ENCODE measurements at places on chromosomes 4 and X.

- no peak for DNase-seq
Measured at GRCh38 chr4:57233386-57233785, 123.2 kb upstream of the IGFBP7 start.

DNA sequence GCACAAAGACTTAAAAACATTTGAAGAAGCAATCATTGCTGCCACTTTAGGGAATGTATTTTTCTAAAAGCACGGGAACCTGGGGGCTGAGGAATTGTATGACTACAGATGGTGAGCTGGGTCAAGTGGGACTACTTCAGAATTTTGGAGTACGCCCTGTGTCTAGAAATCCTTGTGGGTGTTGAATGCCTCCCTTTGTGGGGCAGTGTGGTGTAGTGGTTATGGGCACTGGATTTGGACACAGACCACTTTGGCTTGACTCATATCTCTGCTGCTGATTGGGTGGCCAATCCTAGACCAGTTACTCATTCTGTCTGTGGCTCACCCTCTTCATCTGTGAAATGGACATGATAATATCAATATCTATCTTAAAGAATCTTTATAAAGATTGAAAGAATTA lies 155.0 kb upstream of the RPS6KA3 start:
- no peak for DNase-seq

- DNase-seq = no peak
Measured at GRCh38 chr4:145730026-145730425, 50.1 kb downstream of the C4orf51 start.

DNA sequence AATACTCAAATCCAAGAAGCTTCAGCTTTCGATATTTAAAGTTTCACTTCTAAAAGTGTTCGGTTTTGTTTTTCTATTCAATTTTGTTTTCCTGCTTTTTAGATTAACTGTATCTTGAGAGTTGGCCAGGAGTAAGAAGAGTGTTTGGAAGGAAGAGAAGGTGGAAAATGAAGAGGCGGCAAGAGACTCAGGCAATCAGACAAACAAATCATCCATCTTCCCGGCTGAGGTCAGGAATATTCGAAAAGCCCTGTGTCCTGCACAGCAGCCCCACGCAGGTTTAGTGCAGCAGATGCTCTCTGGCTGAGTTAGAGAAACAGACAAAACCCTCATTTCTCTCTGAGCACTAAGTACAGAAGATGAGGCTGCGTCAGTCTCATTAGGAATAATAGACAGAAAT lies 330.3 kb upstream of the NOCT start:
- no peak for DNase-seq

DNA sequence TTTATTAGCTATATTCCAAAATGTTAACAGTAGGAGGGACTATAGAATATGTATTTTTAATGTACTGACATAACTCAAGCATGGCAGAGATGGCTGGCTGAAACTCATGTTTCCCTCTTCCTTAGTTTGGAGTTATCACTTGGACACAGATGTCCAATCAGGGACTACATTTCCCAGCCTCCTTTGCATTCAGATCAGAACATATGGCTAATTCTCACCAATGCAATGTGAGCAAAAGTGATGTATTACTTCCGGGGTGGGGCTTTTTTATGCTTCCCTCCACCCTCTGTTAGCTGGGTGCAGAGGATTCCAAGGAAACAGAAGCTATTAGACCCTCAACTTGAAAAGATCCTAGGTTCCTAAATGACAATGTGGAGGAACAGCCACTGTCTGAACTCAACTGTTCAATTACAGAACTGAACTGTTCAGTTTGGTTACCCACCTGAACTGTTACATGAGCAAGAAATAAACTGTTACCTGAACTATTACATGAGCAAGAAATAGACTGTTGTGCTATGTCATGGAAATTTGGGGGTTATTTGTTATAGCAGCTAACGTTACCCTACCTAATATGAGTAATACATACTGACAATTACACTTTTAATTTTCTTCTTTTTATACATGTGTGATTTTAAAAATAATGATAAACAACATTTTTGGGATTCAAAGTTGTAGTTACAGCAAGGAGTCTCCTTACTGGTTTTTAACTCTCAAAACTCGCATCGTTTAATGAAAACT lies 29.6 kb upstream of the ERVMER34-1 start:
- DNase-seq = no peak

Data from coronary artery (tissue), 2 donors.